ENCODE measurements at places on chromosomes 3 and 15.

- DNase-seq: no peak
These were observed 22.0 kb upstream of the PIGZ start for GRCh38 chr3:196990601-196991007.

- DNase-seq: no peak
These were observed 90.5 kb downstream of the LPP start for GRCh38 chr3:188244395-188244861.

DNA sequence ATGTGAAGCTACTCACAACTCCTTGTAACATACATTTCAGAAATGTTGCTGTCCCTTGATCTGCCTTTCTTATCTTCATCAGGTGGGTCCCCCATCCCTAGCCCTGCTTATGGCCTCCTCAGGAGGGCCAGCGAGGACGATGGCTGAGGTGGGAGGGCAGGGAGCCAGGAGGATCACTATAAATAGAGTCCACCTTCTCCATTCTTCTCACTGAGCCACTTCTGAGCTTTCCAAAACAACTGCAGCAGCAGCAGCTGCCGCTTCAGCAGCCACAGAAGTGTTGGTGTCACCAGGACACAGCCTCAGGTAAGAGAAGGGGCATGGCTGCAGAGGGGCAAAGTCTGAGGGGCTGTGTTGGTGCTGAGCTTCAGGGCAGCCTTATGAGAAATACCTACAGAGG lies 53.5 kb downstream of the ANAPC13 start:
- no peak for DNase-seq

GRCh38 chr3:138812806-138813205 lies 21.9 kb downstream of the PIK3CB start:
- no peak for DNase-seq

DNA sequence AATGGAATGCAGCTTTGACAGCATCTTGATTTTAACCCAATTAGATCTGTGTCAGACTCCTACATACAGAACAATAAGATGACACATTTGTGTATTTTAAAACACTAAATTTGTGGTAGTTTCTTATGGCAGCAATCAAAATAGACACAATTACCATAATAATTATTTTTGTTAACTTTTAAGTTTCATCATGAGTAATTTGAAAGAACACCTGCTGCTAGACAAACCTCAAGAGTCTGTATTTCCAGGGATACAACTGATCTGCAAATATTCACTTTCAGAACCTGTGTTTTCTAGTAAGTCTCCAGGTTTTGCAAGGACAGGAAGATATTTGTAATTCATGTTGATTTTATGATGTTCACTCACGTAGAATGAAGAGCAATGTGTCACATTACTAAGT lies 736.8 kb downstream of the DIPK2A start:
- DNase-seq: no peak
